CD4-positive, alpha-beta T cell treated with Interleukin-4 for 1 hour (primary cell): ENCODE measurements at places on chromosomes 16 and 17.

DNA sequence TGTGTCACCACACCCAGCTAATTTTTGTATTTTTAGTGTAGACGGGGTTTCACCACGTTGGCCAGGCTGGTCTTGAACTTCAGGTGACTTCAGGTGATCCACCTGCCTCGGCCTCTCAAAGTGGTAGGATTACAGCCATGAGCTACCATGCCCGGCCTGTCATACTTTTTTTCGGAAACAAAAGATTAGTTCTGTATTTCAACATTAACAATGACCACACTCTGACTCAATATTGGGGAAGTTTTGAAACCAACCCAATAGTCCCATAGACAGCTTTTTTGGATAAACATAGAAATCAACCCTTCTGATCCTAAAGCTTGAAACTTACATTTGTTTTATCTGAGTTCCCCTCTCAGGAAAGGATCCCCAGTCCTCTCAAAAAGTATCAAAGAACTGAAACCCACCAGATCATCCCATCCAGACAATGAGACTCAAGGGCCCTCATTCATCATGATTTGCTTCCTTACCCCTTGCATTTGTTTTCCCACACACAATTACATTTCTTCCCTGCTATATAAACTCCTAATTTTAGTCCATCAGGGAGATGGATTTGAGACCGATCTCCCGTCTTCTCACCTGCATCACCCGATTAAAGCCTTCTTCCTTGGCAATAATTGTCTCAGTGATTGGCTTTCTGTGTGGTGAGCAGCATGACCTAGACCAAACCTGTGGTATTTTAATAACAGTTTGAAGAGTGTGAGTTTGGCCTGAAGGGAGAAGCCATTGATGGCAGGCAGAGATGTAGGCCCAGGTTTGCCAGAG lies 7.2 kb upstream of the AGRP start:
- no peak for DNase-seq

DNA sequence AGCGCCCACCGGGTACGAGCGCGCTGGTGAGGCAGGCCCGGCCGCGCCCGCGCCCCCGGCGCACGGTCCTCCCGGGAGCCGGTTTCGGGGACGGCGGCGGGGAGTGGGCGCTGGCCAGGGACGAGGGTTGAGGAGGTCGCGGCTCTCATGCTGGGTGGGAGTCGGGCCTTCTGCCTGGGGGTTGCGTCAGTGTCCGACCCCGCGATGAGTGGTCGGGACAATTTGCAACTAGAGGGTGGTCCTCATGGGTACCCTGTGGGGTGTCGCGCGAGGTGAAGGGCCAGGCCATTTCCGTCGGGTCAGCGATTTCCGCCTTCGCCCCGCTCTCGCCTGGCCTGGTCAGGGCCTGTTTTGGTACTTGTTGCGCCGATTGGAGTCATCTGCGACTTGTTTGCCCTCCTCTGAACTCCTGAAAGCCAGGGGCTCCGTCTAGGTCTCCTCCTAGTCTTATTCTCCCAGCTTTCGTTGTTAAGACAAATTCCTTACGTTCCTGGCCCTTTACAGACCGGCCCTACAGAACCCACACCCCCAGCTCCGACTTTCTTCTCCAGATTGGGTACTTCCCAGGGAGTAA lies 14.9 kb downstream of the NAA60 start:
- no peak for DNase-seq

DNA sequence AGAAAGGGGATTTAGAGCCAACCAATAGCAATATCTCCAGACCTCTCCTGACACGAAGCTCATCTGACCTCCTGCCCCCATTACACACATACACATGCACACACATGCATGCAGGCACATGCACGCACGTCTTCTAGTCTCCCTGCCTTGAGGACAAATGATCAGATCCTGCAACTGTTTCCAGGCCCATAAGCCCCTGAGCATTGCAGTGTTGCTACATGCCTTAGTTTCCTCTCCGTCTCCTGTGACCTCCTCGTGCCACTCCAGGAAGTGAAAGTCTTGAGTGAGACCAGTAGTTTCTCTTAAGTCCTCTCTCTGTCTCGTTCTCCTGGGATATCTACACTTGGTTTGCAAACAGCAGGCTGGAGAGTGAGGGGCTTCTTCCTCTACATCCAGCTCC lies 8.2 kb downstream of the CIITA start:
- DNase-seq, result no peak

- no peak for DNase-seq
These were observed 218.8 kb downstream of the RAB11FIP4 start for GRCh38 chr17:31609996-31610910.

- no peak for DNase-seq
These were observed 14.0 kb downstream of the METTL9 start for GRCh38 chr16:21613361-21613760.

DNA sequence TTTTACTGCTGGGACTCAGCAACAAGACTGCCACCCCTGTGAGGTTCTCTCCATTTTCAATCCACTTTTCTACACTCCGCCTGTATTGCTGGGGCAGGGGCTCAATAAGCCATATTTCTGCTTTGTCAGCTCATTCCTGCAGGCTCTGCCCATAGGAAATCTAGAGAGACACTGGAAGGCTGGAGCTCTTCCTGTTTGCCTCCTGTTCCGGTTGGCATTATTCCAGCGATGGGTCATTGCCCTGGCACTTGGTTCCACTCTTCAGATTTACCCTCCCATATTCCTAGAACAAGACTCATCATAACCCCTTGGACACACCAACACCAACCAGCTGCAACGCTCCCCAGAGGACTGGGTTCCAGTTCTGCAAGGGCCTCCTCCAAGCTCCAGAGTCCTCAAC lies 210.4 kb downstream of the CA10 start:
- no peak for DNase-seq
